MM.1S (cell line): ENCODE measurements at places on chromosomes 3 and 15.
A peak's percentile ranks its signal among the peaks of the same experiment; 100 is the strongest.

GRCh38 chr15:77944002-77944867 is 133.3 kb downstream of the TBC1D2B start:
- DNase-seq, result peak; percentile 19

DNA sequence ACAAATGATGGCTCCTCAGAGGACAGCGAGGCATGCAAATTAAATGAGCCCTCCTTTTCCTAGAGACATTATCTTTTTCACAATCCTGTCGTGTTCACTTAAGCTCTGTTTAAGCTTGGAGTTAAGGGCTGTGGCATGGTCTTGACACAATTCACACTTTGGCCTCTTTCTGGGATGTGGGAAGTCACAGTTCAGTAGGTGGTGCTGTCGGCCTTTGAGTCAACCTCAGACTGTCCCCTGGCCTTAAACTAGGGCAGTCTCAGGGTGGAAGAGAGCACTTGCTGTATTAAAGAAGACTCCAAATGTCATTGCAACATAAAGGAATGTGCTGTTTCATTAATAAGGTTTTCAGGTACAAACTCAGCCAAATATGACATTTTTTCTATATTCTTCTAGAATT is 351.0 kb downstream of the MCTP2 start:
- DNase-seq, result peak; percentile 20

GRCh38 chr15:57030011-57030410 is 111.6 kb downstream of the TCF12 start:
- DNase-seq, result no peak

- DNase-seq, result no peak
Observed at GRCh38 chr3:60708191-60708975, 542.9 kb downstream of the FHIT start.

- DNase-seq, result no peak
Observed at GRCh38 chr15:95910643-95911212, 419.8 kb upstream of the NR2F2 start.

GRCh38 chr15:29819979-29820378 is 2.3 kb downstream of the TJP1 start:
- no peak for DNase-seq

DNA sequence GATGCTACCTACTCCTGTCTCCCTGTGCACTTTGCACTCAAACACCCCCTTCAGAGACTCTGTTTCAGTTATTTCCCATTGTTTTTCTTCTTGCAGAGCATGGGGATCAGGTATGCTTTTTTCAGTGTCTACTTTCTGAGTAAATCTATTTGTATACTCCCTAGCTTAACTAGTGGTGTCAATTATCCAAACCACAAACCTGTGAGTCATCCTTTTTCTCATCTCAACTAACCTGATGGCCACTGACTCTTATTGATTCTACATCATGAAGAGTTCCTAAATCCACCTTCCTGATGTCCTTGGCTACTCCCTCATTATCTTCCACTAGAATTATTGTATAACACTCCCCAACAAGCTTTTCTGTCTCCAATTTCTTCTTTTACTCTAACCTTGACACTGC is 68.0 kb downstream of the DIPK2A start:
- no peak for DNase-seq

- DNase-seq, result no peak
Observed at GRCh38 chr15:36950371-36950770, 150.0 kb downstream of the MEIS2 start.

- no peak for DNase-seq
Observed at GRCh38 chr3:172272698-172273097, 175.6 kb downstream of the GHSR start.

GRCh38 chr3:121786485-121786884 is 36.9 kb upstream of the GOLGB1 start:
- DNase-seq, result no peak

DNA sequence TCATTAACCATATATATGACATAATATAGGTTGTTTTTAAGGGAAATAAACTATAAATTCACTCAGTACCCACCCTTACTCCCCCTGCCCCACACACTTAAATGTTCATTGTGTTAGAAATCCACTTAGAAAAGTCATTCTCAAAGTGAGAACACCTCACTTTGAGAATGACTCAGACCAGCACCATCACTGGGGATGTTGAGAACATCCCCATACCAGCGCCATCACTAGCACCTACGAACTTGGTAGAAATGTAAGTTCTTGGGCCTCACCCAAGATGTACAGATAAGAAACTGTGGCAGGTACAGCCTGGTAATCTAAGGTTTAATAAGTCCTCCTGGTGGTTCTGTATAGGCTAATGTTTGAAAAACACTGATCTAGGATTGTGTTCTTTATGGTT is 362.6 kb downstream of the LPP start:
- no peak for DNase-seq

DNA sequence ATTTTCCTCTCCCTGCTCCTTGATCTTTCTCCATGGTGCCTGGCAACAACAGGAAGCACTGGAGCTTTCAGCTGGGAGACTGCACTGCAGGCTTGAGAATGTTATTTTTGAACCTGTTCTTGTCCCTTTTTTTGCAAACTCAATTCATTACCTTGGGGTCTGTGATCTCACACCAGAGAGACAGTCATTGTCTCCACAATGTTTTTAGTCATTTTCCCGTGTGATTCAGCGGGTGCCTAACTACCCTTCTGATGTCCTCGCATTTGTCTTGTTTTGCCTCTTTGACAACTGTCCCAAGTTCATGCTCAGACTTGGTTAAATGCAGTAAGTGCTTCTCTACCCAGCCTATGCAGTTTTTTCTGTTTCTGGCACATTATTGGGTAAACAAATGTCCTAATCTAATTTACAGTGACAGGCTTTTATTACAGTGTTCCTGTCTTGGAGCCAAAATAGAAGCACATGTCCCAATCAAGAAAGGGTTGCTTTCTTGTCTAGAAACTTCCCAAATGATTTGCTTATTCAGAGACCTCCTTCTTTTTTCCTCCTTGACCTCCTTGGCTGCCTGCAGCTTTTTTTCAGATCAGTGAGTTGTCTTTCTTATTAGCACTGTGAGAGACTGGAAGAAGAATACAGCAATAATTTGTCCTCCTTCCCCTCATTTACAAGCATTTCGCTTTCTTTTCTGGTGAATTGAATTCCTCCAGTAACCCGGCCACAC is 162.4 kb downstream of the NSUN3 start:
- no peak for DNase-seq

DNA sequence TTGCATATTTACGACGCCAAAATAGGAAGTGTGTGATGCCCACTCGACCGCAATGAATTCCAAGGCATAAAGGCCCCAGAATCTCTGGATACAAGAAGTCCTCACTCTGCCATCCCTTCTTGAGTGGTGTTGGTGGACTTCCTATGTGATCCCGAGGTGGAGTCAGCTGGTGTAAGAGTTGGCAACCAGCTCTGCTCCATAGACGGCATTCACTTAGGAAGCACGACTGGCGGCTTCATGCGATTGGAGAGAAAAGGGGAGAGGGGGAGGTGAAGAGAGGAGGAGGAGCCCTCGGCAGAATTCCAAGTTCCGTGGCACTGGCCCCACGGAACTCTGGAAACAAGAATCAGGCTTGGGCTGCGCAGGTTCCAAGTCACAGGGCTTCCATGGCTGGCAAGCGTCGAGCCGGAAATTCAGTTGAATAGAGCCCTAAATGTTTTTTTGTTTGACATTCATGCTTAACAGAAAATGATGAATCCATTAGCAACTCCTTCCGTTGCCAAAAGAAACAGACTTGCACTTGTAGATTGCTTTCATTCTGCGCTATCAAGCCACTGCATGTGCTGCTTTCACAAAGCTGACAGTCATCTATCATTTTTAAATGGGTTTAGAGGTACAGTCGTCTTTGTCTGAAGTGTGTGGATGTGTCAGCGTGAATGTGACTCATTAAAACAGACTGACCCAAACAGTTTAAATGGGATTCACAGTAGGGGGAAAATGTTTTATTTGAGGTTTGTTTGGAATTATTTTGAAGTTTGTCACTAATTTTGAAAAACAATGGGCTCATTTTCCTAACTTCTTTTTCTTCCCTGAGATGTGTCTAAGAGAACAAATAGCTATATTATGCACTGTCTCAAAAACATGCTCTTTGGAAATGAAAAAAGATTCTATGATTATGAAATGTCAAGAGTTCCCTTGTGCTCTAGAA is 428.3 kb upstream of the ATP11B start:
- no peak for DNase-seq

DNA sequence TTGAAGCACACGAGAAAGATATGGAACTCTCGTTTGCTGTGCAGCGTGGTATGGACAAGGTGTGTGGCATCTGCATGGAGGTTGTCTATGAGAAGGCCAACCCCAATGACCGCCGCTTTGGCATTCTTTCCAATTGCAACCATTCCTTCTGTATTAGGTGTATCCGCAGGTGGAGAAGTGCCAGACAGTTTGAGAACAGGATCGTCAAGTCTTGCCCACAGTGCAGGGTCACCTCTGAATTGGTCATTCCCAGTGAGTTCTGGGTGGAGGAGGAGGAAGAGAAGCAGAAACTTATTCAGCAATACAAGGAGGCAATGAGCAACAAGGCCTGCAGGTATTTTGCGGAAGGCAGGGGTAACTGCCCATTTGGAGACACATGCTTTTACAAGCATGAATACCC is 1.2 kb downstream of the MKRN3 start:
- no peak for DNase-seq

GRCh38 chr15:95972041-95972553 is 358.4 kb upstream of the NR2F2 start:
- DNase-seq, result no peak

- DNase-seq, result no peak
Observed at GRCh38 chr15:28080386-28080785, 18.7 kb downstream of the OCA2 start.

DNA sequence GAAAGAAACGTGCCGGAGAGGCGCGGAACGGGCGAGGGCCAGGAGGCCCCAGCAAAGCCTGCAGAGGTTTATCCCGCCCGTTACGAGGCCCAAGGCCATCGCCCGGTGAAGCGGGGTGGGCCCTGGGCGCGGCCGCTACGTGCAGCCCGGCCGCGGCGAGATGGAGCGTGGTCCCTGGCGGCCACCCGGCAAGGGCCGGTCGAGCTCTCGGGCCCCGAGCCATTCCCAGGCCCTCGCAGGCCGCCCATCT is 1.1 kb downstream of the PKM start:
- DNase-seq, result no peak

DNA sequence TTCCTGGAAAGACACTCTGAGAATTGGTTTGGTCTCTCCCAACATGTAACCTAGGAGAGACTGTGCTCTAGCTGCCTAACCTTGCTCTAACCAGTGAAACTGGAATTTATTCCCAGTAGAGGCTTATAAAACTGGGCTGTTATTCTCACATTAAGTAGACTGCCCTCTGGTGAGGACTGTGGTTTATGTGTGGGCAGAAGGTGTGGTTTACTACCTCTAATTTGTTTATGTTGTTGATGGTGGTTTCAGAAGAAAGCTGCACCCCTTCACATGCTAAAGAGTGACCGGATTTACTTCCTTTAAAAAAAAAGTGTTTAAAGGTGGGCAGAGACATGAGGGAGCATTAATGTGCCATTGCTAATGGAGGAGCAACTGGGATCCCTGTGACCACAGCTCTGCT is 273.2 kb downstream of the MECOM start:
- peak; percentile 66 for DNase-seq

DNA sequence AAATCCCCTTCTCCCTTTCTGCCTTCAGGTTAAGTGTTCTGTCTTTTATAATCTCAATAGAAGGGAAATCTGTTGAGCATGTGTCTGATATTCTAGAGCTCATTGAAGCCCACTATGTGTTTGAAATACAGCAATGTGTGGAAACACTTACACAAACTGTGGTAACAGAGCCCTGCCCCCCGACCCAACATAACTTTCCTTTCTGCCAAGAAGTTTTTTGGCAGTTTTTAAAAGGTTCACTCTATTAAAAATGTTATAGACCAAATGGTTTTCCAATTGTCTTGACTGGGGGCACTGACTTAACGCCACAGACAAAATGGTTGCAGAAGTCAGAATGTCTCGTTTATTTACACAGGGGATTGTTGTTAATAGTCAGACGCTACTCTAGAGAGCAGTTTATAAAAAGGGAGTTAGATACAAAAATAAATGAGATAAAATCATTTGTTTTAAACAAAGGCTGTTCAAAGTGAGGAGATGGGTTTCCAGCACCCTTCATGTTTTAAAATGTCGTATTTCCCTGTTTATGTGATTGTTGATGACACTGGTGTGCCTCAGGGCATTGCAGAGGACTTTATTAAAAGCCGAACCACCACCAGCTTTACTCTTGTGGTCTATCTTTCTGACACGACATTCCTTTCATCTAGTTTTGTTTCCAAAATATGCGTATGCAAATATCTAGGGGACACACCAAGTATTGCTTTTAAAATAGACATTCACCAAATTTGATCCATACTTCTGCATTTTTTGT is 26.7 kb upstream of the GREM1 start:
- DNase-seq, result no peak

DNA sequence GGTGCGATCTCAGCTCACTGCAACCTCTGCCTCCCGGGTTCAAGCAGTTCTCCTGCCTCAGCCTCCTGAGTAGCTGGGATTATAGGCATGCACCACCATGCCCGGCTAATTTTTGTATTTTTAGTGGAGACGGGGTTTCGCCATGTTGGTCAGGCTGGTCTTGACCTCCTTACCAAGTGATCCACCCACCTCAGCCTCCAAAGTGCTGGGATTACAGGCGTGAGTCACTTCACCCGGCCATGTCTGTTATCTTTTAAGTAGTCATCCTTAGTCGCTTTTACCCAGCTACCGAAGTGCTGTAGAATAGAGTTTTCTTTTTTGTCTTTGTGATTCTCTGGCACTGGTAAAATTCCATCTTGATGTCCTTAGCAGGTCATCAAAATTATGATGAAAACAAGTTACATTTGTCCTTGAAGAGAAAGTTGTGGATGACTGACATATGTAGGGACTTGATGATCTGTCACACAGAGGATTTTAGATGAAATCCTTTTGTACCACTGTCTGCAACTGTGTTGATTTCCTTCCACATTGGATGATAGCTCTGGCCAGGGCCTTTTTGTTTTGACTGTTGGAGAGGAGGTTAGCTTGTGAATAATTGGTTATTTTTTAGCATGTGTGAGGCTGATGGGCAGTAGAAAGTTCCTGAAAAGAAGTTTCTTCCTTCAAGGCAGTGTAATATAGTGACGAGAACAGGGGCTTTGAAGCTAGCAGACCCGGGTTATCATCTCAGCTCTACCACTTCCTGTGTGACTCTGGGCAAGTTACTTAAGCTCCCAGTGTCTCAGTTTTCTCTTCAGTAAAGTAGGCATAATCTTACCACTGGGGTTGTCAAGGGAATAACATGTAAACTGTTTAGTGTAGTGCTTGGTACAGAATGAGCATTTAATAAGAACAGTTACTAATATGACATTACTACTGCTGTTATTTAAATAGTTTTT is 18.8 kb downstream of the ATG7 start:
- no peak for DNase-seq

GRCh38 chr15:68792901-68793766 is 27.6 kb downstream of the ANP32A start:
- no peak for DNase-seq

DNA sequence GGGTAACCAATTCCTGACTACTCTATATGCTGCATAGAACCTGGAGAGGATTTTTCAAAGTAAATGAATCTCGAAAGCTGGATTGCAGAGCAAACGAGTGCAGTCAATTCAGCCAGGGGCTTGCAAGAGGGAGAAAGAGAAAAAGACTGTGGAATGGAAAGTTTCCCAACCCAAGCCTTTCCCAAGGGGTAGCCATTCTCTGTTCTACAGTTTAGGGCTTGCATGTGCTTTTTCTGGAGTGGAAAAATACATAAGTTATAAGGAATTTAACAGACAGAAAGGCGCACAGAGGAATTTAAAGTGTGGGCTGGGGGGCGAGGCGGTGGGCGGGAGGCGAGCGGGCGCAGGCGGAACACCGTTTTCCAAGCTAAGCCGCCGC is 511 bp upstream of the RARB start:
- DNase-seq, result no peak
